ENCODE measurements at places on chromosomes 2 and 18.

DNA sequence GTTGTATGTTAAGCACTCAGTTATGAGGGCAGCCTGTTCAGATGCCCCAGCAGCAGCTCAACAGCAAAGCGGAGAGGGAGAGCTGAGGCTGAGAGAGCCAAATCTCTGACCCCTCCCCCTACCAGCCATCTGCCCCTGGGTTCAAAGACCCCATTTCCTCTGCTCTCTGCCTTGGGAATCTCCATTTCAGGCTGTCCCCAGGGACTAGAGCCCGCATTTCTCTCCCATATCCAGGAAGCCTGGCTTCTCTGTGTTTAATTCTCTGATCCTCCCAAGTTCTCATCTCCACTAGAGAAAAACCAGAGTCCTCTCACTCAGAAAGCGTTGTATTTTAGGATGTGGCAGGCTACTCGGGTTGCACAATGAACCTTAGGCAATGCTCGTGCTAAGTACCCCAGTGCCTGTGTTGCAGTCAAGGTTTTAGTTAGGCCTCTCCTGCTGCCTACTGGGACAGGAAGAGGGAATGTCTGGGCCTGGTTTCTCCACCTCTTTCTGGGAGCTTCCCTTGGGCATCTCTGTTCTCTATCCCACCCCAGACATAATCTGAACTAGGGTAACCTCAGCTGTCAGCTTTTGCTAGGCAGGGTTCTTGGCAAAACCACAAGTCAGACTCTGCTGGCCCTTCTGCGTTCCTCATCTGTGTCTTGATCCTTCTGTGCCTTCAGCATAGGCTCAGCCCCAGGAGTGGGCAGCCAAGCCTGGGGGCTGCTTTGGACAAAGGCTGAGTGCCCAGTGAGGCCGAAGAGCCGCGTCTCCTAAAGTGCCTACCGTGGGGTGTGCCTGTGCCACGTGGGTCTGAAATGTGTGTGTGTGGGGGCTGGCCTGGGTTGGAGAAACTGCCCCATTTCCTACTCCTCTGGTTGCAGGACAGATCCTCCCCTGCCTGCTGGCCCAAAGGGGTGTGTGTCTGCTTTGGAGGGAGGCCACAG lies 96.8 kb downstream of the STPG4 start:
- DNase-seq = no peak

DNA sequence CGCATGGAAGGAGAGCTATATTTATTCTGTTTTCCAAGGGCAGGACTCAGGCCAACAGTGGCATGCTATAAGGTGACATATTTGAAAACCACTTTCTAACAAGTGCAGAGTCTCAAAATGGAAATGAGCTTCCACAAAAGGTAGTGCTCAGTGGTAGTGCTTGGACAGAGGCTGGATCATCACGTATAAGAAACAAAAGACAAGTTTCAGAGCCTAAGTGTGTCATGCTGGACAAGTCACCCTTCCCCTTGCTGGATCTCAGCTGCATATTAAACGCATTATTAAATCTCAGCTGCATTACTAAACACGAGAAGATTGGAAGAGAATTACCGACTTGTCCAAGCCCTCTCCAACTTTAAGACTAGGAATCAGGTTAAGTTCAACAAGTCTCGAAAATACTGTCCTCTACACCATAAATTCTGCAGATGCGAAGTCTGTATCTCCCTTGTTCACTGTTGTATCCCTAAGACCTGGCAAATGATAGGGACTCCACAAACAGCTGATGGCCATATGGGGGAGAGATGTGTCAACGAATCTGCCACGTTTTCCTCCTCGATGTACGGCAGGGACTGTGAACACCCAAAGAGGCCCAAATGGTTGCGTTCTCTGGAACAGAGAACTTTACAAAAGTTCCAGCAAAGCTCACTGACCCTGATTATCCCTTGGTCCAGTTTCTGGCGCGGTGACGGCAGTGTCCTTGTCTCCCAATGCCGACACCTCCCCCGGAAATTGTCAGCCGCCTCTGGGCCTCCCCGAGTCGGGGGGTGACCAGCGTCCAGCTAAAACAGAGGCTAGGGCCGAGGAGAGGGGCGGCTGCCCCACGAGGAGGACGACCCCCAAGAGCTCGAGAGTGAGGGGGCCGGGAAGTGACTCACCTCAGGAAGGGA lies 611 bp downstream of the NOL10 start:
- DNase-seq = peak; percentile 1

- no peak for DNase-seq
These were observed 46.4 kb upstream of the SPTBN1 start for GRCh38 chr2:54409752-54410151.

- no peak for DNase-seq
These were observed 25.2 kb downstream of the TMEM163 start for GRCh38 chr2:134693359-134694330.

DNA sequence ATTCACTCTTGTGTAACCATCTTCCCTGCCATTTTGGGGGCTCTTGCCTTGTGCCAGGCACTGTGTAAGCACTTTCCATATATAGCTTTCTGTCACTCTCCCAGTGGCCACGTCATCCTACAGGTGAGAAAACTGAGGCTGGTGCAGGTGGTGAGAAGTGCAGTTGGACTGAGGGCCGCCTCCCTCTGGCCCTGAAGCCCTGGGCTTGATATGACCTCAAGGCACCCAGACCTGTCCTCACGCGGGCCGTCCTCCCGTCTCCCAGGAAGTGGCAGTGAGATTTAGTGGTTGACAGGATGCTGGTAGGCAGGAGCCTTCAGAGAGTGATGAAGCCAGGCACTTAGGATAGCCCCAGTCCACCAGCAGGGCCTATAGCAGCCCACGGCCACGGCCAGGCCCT lies 30.5 kb downstream of the MAL start:
- DNase-seq = no peak

DNA sequence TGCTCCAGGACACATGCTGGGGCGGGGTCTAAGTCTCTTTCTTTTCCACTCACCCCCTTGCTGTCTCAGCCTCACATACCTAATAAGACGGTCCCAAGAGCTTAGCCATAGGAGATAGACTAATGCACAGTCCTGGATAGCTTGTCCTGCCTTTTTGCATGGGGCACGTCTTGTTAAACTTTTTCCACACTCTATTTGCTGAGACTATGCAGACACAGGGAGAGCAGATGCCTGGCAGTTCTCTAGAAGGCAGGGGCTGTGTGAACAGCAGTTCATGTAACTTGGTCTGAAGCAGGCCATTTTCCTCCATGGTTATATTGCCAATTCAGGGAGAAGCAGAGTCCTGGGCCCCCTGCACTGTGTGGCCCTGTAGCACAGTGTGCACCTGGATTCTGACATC lies 142.1 kb downstream of the SEPTIN10 start:
- DNase-seq = no peak

GRCh38 chr2:29650631-29651097 lies 270.7 kb downstream of the ALK start:
- DNase-seq = no peak

DNA sequence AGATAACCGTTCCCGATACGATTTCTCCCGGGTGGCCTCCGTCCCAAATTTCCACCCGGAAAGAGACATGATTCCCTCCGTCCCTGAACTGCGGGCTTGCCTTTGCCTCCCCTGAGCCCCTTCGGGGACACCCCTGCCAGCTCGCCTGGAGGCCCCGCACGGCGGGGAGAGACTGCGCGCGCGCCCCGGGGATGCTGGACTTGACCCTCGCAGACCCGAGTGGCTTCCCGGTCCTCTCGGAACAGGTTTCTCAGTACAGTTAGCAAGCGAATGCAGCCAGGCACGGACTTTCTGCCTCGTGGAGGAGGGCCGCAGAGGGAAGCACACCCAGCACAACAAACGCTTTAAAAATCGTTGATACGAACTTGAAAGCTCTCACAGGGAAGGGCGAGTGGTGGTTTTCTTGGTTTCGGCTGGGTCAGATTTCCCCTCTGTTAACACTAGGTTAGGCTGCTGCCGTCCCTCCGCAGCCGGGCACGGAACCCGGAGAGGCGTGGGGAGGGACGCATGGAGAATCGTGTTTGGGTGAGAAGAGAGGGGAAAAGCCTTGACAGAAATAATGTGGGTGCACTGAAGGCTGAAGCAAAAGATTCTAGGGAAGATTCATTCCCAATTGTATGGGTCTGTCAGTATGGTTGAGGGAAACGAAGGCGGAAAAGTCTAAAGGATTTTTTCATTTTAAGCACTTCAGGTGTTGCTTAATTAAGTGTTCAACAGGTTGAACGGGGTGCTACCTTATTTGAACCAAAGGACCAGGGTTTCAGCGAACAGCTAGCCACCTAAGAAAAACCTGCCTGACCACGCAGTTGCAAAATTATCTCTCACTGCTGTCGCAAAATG lies 916 bp downstream of the TNFRSF11A start:
- DNase-seq = no peak

DNA sequence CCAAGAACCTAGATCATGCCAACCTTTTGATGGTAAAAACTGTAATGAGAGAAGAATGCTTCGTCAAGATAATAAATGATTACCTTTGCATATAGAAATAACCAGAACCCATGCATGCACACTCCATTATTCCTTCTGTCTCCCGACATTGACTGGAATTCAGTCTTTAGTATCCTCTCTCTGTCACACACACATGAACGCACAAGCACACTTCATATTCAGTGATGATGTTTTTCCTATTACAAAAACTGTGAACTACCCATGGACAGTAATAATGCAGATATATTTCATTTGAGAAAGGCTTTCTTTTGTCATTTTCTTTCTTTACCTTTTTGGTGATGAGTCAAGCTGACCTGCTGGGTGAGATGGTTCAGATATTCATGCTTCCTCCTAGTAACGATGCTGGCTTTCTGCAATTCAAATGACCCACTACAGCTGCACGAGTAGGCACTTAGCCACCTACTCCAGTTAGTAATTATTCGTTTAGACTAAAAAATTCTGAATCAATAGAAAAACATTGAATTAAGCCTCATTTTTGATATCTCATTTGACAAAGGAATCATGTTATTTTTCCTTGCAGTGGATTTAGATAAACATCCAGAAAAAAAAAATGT lies 382.2 kb downstream of the TGIF1 start:
- no peak for DNase-seq

DNA sequence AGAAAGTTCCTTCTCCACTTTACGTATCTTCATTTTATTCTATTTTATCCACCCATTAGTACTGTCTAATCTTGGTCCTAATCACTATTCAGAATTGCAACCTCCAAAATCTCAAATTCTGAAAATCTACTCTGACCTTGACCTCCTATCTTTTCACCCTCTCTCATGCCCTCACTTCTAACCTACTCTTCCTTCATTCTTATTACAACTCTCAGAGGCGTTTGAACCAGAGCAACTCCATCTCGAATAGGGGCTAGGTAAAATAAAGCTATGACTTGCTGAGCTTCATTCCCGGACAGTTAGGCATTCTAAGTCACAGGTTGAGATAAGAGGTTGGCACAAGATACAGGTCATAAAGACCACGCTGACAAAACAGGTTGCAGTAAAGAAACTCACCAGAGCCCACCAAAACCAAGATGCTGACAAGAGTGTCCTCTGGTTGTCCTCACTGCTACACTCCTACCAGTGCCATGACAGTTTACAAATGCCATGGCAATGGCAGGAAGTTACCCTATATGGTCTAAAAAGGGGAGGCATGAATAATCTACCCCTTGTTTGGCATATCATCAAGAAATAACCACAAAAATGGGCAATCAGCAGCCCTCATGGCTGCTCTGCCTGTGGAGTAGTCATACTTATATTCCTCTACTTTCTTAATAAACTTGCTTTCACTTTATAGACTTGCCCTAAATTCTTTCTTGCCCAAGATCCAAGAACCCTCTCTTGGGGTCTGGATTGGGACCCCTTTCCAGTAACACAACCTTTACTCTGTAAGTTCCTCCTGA lies 11.4 kb downstream of the CCDC88A start:
- no peak for DNase-seq

DNA sequence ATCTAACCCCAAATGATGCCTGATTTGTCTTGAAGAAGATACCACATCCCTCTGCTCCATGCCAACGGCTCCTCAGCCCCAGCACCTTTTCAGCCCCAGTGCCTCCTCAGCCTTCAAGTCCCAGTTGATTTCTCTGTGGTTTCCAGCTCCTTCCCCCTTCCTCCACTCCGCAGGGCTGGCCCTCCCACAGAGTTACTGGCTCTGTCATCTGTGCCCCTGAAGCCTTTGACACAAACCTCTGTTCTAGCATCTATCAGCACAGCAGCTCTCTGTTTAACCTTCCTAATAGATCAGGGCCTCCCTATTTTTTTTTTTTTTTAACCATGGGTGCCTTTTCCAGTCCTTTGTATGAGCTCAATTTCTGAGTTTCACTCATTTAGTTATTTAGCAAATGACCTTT lies 201.3 kb upstream of the CXCR4 start:
- no peak for DNase-seq

GRCh38 chr2:129813404-129813803 lies 166.1 kb upstream of the RAB6C start:
- DNase-seq = no peak

- no peak for DNase-seq
These were observed 37.0 kb downstream of the FIGN start for GRCh38 chr2:163698857-163699256.

DNA sequence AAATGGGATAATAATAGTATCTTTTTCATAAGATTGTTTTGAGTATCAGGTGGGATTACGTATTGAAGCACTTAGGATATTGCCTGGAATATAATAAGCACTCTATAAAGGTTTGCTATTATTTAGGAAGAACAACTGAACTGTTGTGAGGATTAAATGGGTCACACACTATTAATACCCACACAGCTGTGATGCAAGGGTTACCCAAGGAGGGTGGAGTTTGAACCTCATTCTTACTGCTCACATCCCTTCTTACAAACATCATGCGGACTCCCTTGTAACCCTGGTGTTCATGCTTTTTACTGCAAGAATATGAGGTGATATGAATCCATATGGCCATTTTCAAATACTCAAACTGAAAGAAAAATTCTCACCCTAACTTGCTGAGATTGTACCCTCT lies 113.5 kb downstream of the KCTD1 start:
- DNase-seq = no peak

GRCh38 chr2:208064220-208064961 lies 39.1 kb upstream of the PLEKHM3 start:
- DNase-seq = no peak

DNA sequence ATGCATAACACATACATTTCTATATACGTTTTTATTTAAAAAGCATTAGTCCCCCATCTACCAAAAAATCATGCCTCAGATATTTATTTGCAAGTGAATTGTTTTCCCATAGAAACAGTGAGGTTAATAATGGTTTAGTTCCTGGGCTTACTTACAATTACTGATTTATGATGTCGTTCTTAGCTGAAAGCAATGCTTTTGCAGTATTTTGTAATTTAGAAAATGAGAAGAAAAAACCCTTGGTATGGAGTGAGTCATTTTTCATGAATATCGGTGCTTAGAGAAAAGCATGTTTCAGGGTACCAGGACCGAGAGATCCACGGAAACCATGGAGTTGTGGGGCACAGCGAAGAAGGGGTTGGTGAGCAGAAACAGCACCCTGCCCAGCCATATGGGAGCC lies 12.0 kb upstream of the CDK15 start:
- no peak for DNase-seq
